Dorsolateral prefrontal cortex (tissue), 122 donors: ENCODE measurements at places on chromosomes 7 and 10. TPM values are rescaled to one million over a fixed set of nuclear protein-coding genes. Genes with fewer than 3 reads are reported as not detected.

Gene ABCB4
- not detected for total RNA-seq

Gene UNC5B
- total RNA-seq: 18.6 TPM

Gene MNX1
- not detected for total RNA-seq

Gene SPDYE5
- total RNA-seq: 0.45 TPM

Gene VIM
- 237 TPM for total RNA-seq

Gene GSAP
- 20.0 TPM for total RNA-seq

Gene SEM1
- total RNA-seq: 46.7 TPM

Gene CTAGE8
- total RNA-seq: not detected

Gene IMPDH1
- 34.7 TPM for total RNA-seq

Gene HTR7
- total RNA-seq: 1.2 TPM

Gene PRPS1L1
- not detected for total RNA-seq

Gene MSANTD7
- total RNA-seq: 14.1 TPM

Gene ZNF804B
- 1.9 TPM for total RNA-seq

Gene CC2D2B
- 6.4 TPM for total RNA-seq

Gene PARD3
- 15.2 TPM for total RNA-seq

Gene PLCE1
- 10.7 TPM for total RNA-seq

Gene SKIDA1
- 3.6 TPM for total RNA-seq

Gene COG5
- 64.1 TPM for total RNA-seq

Gene LIPN
- not detected for total RNA-seq

Gene SKAP2
- 24.0 TPM for total RNA-seq

Gene NCF1
- total RNA-seq: 2.2 TPM

Gene LIPF
- total RNA-seq: not detected

Gene TAS2R4
- total RNA-seq: 9.3 TPM

Gene SFR1
- total RNA-seq: 12.9 TPM

Gene CCDC146
- total RNA-seq: 17.0 TPM

Gene ZMIZ2
- 159 TPM for total RNA-seq

Gene FOXI2
- not detected for total RNA-seq

Gene NPC1L1
- 5.7 TPM for total RNA-seq

Gene CPA2
- not detected for total RNA-seq

Gene ANXA7
- total RNA-seq: 108 TPM

Gene RNF32
- total RNA-seq: 1.5 TPM

Gene MRLN
- total RNA-seq: not detected

Gene DKK1
- 2.7 TPM for total RNA-seq

Gene EPHB4
- 2.7 TPM for total RNA-seq

Gene ELFN1
- 3.5 TPM for total RNA-seq

Gene ENKUR
- total RNA-seq: 7.5 TPM

Gene ABCB8
- 77.5 TPM for total RNA-seq

Gene PRTFDC1
- 25.8 TPM for total RNA-seq

Gene VPS37D
- 11.4 TPM for total RNA-seq

Gene EPO
- not detected for total RNA-seq

Gene AKR1D1
- total RNA-seq: not detected

Gene SLC13A4
- 0.35 TPM for total RNA-seq

Gene CYP2C8
- 4.4 TPM for total RNA-seq

Gene FZD1
- total RNA-seq: 2.8 TPM

Gene ZDHHC6
- 26.0 TPM for total RNA-seq

Gene CHAT
- total RNA-seq: not detected

Gene MYOZ1
- not detected for total RNA-seq

Gene TBX20
- not detected for total RNA-seq
